Activated naive CD8-positive, alpha-beta T cell treated with anti-CD3 and anti-CD28 coated beads, Interleukin-2, amount 10 ng/mL, durations not matched to agents 7 days and 5 days (primary cell): ENCODE measurements at places on chromosomes 3 and 15. TPM values are rescaled to one million over a fixed set of nuclear protein-coding genes. Genes with fewer than 3 reads are reported as not detected.

DNA sequence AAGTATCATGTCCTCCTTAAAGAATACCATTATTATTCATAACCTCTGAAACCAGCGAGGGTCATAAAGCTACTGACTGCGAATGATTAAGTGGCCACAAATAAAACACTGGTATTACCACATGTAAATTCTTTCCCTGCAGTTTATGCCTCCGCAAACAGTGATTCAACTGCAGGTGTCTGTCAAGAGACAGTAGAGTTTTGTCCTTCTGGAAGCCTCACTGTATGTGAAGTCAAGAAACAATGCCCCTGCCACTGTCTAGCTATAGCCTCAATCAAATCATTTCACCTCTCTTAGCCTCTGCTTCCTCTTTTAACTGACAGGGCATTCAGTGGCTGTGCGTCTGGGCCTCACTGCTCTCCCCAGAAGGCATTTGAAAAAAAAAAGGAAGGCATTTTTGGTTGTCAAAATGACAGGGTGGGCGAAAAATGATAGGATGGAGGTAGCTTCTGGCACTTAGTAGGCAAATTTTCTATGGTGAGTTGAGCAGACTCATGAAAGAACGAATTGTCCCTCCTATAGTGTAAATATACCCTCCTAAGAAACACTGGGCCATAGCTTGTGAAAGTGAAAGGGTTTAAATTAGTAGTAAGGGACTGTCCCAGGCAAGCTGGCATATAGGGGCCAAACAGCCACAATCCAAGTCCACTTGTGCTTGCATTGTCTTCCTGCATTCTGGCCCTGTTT is 66.7 kb downstream of the FILIP1L start:
- peaks cover 15% of the 10 kb centered on the region for H3K4me1 ChIP-seq
- H3K4me3 ChIP-seq: peak overlapping the region; percentile 37

DNA sequence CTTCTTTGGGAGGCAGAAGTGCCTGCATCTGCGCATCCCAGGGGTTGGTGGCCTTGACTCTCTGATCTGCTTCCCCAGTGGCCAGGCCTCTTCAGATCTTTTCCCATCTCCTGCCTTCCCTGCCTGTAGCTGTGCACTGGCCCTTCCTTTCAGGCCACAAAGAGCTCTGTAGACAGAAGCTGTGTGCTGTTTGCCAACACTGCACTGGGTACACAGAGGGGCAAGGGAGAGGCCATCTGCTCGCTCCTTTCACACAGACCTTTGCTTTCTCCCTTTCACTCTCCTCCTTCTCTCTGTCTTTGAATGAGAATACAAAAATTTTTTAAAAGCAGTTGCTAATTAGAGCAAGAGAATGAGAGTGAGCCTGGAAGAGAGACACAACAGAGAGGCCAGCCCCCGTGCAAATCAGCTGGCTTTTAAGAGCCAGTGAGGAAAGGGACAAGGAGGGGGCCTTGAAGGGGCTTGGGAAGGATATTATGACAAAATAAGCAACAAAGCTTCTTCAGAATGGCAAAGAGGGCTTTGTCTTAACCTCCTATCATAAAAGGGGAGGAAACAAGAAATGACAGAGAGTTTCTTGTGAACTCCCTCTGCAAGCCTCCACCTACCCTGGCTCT is 170.9 kb downstream of the EPHB1 start:
- DNase-seq: no peak
- no peaks in the 10 kb centered on the region for H3K4me1 ChIP-seq
- no peak overlapping the region for H3K4me3 ChIP-seq
- H3K36me3 ChIP-seq: no peaks in the 10 kb centered on the region
- peaks cover 17% of the 10 kb centered on the region for H3K27me3 ChIP-seq

GRCh38 chr3:81300324-81300927 is 461.0 kb downstream of the GBE1 start:
- no peak overlapping the region for H3K27ac ChIP-seq
- no peaks in the 10 kb centered on the region for H3K27me3 ChIP-seq
- no peaks in the 10 kb centered on the region for H3K4me1 ChIP-seq

DNA sequence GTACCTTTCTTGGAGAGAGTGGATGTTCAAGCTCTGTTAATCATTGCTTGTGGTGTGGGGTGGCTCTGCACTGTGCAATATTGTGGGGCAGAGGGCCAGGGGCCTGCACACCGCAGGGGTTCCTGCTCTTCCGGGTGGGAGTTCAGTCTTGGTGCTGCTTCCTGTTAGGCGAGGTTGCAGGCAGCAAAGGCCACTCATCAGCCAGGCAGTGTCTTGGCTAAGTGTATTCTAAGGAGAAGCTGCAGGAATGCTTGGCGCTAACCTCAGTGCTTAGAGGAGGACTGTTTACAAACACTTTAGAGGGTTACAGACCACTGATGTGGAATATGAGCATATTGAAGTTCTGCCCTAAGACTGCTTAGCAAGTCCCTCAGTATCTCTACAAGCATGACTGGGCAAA is 81.7 kb downstream of the CEP63 start:
- H3K27me3 ChIP-seq: no peaks in the 10 kb centered on the region
- no peaks in the 10 kb centered on the region for H3K4me1 ChIP-seq
- no peak for DNase-seq
- H3K4me3 ChIP-seq: no peak overlapping the region

- H3K36me3 ChIP-seq: no peaks in the 10 kb centered on the region
- no peak for DNase-seq
- no peaks in the 10 kb centered on the region for H3K4me1 ChIP-seq
- H3K27ac ChIP-seq: no peak overlapping the region
- peaks cover 5% of the 10 kb centered on the region for H3K27me3 ChIP-seq
Measured at GRCh38 chr3:13780432-13781176, 99.3 kb downstream of the WNT7A start.

The CEMIP gene
- not detected for total RNA-seq
